NCI-H1048 (cell line): ENCODE measurements at places on chromosomes 4 and X.

- DNase-seq = no peak
These were observed 185.5 kb downstream of the PTTG2 start for GRCh38 chr4:38145741-38146140.

DNA sequence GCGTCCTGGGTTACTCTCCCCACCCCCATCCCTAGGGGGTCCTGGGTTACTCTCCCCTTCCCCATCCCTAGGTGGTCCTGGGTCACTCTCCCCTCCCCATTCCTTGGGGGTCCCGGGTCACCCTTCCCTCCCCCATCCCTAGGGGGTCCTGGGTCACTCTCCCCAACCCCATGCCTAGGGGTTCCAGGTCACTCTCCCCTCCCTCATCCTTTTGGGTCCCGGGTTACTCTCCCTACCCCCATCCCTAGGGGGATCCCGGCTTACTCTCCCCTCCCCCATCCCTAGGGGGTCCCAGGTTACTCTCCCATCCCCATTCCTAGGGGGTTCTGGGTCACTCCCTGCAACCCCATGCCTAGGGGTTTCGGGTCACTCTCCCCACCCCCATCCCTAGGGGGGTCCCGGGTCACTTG, 1.5 kb downstream of the ASMTL start:
- no peak for DNase-seq

DNA sequence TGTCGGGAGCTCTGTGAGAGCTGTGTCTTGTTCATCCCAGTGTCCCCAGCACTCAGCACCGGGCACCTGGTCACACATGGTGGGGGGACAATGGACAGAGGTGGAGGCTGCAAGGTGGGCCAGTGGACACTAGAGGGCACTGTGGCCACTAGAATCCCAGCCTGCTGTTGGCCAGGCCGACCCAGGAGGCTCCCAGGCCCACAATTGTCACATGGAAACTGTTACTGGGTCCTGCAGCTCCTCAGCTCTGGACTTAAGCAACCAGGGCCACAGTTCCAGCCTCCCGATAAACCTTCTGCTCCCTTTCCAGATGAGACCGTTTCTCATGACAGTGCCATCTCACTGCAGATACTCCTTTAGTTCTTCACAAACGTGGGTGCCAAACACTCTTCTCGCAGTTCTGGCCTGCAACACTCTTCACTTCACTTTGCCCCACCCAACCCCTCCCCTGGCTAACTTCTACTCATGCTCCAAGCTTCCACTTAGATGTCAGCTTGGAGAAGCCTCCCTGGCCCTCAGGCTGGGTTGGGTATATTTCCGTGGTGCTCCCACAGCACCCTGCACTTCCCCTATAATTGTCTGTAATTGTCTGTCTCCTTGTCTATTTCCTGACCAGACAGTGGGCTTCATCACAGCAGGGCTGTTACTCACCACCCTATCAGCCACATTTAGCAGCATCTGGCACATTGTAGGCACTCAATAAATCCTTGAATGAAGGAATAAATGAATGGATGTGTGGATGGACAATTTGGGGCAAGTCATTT, 3.5 kb upstream of the IQSEC2 start:
- DNase-seq = peak; percentile 10

DNA sequence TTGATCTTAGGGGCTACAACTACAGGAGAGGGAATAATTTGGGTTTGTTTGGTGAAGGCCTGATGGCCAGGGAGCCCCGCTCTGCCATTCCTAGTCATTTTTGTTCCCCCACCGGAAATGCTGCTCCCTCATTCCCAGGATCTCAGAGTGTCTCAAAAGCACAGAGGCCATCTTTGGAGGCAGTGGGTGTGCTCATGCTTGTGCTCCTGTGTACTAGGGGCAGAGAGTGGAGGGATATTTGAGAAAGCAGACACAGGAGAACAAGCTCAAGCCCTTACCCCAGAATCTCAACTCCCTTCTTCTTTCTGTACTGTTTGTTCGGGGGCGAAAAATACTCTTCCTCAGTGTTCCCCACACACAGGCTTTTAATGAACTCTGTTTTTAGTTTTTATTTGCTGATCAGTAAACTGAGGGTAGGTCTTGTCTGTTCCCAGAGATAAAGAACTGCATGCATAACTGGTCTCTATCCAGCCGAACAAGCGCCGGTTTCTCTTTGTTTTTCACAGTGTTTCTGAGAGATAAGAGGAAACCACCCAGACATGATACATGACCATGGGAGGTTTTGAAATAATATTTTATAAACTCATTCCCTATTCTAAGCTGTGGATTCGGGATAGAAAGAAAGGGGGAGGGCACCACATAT, 32.9 kb upstream of the XK start:
- no peak for DNase-seq

DNA sequence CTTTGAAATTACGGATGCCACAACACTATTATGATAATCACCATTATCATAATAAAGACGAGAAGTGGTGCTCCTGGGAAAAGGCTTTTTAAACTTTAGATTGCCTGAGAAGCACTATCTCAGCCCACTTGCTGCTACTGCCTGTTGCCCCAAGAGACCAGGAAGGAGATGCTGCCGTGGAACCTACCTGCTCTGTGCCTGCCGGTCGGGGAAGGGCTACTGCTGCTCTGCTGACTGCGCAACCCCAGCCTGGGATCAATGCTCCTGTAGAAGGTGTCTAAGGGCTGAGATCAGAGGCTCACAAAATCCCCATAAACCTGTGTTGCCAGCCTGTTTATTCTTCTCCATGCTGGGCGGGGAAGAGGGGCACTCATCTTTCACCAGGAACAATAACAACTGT, 145.3 kb upstream of the VCX3B start:
- no peak for DNase-seq

DNA sequence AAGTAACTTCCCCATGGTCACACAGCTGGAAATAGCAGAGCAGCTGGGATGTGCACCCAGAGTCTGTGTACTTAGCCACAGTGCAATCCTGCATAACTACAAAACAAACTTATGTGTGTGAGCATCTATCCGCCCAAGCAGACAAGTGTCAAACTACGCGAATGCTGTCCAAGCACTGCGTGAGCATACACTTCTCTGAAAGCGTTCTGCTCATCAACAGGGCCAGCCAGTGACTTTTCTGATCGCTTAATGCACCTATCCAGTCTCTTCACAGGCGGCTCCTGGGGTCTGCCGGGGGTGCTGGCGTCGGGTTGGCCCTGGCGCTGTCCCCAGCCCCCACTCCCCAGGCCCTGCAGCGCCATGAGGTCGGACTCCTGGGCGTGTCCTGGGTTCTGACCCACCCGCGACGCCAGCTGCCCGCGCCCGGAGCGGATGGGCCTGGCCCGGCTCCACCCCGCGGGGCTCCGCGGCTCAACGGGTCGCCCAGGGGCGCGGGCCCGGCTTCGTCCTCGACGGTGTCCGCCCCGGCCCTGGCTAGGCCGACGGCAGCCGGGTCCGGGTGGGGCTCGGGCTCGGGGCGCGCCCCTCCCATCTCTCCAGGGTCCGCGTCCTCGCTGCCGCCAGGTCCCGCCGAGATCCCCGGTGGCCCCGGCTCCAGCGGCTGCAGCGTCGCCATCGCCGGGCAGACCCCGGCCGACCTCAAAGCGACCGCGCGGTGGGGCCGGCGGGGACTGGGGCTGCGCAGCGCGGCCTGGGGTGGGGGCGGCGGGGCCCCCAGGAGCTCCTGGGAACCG, 1.3 kb upstream of the ZNF141 start:
- DNase-seq = no peak

DNA sequence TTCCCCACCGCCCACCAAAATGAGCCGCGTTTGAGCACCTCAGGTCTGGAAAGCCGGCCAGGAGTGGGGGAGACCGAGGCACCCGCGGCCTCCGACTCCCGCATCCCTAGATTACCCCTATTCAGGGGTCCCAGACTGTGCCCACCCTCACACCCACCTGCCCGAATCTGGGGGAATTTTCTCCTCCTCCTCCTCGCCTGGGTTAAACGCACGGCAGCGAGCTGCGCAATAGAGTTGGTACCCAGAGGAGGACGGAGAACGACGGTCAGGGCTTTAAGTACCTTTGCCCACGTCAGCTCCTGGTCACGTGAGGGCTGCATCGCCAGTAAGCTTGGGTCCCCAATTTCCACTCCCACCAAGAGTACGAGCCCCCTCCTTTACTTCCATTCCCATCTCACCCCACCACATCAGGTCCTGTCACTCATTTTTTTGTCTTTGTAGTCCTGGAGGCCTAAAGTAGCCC, at the start of gene ARMCX2:
TSS of gene ARMCX2 (minus strand) at position 250 of the 463 bp plus-strand sequence. CDS start 2,262 bp downstream, outside the sequence.
- DNase-seq = no peak

- DNase-seq = no peak
These were observed 181.9 kb upstream of the ANXA3 start for GRCh38 chr4:78369679-78370078.

DNA sequence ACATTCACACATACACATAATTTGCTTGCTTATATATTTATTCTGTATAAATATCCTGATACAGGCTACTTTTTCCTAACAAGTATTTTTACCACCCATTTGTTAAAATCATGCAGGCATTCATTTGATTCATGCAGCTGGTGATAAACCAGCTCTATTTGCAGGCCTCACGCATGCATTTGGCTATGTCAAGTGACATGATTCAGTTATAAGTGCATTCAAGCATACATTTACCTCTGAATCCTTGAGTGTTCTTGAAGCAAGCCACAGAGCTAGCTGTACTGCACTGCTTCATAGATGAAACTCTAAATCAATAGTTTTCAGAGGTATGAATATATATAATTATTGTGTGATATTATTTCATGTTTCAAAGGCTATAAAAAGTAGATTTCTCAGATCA, 544.0 kb upstream of the AGA start:
- DNase-seq = no peak

DNA sequence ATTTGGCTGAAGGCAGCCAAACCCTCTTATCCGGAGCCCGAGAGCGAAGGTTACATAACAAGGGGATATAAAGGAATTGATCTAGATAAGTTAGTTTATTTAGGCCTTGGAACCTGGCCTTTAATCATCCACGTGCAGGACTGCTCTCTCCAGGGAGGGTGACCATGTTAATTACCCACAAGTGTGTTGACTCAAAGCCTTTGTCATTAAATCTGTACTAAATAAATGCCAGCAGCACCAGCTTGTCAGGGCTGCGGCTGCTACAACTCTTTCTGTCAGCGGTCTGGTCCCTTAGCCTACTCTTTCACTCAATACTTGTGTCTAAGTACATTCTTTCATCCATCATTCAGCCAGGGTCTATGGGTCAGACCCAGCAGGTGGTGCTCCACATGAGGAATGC, 206.1 kb downstream of the TBCK start:
- DNase-seq = no peak

DNA sequence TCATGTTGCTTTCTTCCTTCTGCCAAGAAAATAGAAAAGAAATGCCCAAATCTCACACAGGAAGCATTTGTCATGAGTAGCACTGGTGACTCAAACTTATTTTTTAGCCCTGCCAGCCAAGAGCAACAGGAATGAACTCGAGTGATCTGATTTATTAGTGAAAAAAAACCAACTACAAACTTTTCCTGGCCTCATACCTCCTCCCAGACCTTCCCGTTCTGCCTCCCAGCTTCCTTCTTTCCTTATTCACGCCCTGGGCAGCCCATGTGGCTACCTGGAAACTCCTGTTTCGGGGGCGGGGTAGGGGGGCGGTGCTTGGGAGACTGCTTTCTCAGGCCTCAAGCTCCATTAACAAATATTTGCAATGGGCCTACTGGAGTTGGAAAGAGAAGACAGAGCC, 178.5 kb downstream of the NHS start:
- no peak for DNase-seq

DNA sequence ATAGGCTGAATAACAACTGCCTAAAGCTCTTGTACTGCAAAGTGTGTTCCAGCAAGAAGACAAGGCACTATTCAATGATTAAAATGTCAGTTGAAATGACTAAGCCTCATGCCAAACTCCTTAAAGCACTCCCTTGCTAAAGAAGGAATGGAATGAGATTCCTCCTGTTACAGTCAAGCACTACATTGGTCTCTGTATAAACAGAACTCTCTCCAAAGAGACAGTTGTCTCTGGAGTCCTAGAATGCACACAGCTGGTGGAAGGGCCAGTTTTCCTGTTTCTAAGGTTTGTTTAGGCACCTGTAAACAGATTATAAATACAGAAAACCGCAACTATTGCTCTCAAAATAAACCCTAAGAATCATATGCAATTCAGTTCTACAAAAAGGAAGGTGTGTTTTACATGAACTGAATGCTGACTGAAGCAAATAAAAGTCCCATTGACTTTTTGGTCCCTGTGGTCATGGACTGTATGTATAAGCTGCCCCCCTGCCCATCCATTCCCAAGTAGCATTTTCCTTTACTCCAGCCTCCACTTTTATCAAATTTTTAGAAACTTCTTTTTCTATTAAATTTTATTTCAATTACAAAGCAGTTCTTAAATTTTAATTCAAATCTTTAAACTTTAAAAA, 47.0 kb downstream of the FAT1 start:
- DNase-seq = no peak

- no peak for DNase-seq
These were observed 68.7 kb upstream of the ADAD1 start for GRCh38 chr4:122309988-122310626.

DNA sequence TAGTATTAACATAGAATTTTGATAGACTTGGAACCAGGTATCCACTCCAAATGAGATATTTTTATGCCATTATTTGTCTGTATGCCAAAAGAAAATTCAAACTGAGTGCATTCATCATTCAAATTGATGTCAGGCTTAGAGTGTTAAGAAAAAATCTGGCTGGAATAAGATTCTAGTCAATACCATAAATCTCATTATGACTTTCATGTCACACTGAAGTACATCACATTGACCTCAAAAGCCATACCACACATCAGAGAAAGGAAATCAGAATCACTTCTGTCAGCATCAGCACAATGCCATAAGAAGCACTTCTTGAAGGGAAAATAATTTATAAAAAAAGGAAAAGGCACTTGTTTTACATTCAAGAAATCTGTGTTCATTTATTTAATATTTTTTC, 119.0 kb upstream of the BMP3 start:
- no peak for DNase-seq

DNA sequence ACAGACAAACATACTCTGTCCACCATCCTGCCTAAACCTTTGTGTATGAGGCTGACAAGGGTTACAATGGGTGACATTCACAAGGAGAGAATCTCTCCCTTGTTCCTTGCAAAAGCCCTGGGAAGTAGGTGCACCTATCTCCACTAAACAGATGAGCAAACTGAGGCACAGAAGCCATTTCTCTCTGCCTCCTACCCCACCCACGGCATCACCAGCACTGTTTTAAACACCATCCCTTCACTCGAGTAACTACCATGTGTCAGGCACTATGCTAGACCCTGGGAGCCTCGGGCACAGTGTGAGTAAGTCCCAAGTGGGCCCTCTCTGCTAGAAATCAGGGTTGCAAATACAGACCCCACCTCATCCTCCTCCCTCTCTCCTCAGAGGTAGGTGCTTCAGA, 899 bp downstream of the LYAR start:
- no peak for DNase-seq
